ENCODE measurements at places on chromosomes 7 and 10.

DNA sequence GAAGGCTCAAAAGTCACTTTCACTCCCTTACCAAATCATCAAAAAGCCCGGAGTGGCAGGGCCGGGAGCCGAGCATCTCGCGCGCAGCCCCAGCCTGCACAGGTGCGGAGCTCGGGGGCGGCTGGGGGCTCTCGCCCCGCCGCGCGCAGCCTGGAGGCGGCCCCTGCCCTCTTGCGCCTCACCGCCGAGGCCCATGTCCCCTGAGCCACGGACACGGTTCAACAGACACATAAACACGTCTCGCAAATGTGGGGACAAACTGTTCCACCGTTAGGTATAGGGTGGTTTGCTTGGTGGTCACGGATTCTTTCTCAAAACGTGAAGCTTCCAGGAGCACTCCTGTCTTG, 700 bp downstream of the GSAP start:
- no peak for DNase-seq

GRCh38 chr10:29840516-29841276, 205.9 kb upstream of the SVIL start:
- no peak for DNase-seq

DNA sequence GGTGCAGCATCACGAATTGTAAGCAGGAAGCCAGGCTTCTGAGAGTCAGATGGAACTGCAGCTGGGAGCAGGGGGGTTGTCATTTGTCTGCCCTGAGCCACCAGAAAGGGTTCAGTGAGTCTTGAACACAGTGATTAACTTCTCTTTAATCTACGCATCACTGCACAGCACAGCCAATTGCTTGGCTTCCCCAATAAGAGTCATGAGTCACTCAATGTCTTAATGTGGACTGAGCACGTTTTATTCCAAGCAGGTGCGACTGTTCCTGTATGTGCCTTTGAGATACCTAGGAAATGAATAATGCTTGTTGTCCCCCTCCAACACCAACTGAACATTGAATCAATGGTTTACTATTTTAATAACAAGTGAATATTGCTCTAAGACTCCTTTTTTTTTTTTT, 26.0 kb upstream of the PLEKHA1 start:
- no peak for DNase-seq

DNA sequence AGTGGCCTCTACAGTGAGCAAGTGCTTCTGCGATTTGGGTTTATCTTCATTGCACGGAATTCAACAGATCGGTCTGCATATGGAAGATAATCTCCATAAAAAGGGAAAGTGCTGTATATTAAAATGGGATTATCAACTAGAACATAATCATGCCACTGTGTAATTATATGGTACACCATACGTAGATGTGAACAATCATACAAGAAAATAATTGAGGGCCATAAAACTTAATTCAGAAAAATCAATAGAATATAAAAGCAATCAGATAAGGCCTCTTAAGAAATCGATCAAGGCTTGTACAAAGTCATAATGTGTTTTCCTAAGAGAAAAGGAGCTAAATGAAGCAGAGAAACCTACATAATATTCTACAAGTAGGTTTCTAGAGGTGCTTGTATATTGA, 157.5 kb upstream of the MGMT start:
- no peak for DNase-seq

DNA sequence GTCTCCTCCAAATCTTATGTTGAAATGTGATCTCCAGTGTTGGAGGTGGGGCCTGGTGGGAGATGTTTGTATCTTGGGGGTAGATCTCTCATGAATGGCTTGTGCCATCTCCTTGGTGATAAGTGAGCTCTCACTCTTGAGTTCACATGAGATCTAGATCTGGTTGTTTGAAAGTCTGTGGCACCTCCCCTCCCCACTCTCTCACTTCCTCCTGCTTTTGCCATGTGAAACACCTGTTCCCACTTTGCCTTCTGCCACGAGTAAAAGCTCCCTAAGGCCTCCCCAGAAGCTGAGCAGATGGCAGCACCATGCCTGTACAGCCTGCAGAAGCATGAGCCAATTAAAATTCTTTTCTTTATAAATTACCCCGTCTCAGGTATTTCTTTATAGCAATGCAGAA, 23.5 kb downstream of the TMEM229A start:
- DNase-seq: no peak

GRCh38 chr10:121844537-121844936, 83.3 kb downstream of the ATE1 start:
- no peak for DNase-seq

All from AG04450 (cell line).